WTC11 (cell line): ENCODE measurements at places on chromosomes 7 and 10.

DNA sequence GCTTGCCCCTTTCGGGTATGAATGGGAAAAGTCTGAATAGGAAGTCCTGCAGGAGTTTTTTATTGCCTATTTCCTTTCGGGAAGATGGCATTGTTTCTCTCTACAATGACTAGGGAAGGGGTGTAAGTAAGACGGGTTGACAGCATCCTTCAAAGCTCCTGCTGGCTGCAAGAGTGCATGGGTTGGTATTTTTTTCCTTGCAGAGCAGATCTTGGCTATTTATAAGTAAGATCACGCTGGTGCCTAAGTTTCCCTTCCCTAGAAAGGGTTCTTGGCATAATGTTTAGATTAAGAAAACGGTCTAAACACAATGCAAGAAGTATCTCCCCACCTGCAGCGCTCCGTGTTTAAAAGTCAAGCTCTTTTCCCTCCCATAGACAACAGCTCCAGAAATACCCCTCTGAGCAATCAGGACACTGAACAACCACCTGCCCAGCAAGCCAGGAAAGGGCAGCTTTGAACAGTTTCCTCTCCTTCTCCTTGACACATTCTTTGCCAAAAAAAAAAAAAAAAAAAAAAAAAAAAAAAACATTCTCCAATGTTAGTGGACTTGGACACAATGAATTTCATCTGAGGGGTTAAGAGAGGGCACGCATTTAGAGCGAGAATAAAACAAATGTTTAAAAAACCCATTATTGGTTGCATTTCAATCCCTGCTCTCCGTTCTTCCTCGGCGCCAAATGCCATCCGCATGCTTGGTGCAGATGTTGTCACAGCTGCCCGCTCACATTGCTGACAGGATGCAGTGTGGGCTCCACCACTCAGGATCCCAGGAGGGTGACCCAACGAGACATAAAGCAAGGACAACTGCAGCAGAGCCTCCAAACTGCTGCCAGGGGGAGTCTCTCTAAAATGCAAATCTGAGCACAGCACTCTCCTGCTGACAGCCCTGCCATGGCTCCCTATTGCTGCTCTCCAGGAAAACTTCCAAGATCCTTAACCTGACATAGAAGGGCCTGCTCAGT, 427.4 kb upstream of the MGMT start:
- DNase-seq: no peak

GRCh38 chr7:51217804-51218203, 98.8 kb downstream of the COBL start:
- no peak for DNase-seq

- no peak for DNase-seq
Observed at GRCh38 chr7:90347759-90348158, 1.2 kb downstream of the GTPBP10 start.

DNA sequence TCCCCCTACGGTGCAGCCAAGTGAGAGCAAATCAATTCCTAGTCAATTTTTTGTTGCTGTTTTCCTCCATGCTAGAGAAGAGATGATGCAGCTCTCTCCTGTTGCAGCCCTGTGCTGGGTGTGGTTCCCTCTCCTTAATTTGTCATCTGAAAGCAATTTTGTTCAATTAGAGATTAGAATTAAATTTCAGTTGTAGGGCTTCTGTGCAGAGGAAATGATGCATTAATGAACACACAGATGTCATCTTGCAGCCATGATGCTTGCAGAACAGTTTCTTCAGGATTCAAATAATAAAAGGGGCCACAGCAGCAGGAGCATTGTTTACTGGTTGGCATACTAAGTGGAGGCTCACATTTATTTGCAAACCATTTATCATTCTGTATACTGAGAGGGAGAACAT, 266.0 kb downstream of the AUTS2 start:
- DNase-seq: no peak

GRCh38 chr7:154587792-154588191, 415.1 kb downstream of the PAXIP1 start:
- no peak for DNase-seq

GRCh38 chr7:11931307-11931706, 99.3 kb upstream of the THSD7A start:
- no peak for DNase-seq

DNA sequence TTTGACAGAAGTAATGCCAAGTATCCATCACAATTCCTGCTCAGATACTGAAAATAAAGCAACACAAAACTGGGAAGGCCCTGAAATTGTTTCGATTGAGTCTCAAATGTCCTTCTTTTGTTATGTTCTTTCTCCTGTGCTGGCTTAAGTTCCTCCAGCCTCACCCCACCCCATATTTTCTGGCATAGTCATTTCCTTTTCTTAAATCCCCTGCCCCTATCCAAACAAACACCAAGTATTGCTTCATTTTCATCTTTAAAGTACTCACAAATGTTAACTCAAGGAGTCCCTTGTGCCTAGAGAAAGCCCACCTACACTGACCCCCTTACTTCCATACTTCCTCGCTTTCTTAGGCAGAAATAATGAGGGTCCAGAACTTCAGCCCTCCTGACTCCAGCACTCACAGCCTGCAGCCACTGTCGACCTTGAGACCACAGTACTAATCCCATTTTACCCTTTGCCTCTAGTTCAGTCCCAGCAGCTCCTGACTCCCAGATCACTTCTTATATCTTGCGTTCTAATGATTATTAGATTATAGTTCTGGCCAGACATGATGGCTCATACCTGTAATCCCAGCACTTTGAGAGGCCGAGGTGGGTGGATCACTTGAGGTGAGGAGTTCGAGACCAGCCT, 73.2 kb upstream of the ST8SIA6 start:
- DNase-seq: no peak

DNA sequence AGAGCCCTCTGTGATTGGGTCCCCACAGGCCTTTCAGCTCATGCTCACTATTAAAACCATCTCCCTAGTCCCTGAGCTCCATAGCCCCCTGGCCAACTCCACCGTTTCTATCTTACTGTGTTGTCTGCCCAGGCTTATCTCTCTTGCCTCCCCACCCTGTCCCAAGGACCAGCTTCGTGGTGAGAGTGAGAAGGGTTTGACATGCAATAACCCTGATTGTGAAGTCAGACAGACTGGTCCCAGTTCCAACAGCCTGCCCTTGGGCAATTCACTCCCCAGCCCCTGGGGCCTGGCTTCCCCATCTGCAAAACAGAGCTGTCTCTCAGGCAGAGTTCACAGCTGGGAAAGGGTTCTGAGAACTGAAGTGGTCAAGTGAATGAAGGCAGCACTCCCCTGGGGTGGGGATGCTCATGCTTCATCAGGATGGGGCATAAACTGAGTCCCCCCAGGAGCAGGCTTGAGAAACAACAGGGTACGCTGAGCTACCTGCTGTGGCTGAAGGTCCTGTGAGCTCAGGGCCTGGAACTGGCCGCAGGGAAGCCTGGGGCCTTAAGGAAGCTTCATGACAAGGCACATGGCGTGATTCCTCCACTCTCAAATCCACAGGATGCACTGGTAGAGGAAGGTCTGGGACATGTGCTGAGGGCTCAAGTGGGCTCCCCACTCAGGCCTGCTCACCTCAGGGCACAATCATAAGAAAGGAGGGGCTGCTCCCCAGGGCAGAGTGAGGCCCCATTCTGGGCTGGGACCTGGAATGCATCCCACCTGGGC, 1.8 kb upstream of the PPIF start:
- DNase-seq: no peak

DNA sequence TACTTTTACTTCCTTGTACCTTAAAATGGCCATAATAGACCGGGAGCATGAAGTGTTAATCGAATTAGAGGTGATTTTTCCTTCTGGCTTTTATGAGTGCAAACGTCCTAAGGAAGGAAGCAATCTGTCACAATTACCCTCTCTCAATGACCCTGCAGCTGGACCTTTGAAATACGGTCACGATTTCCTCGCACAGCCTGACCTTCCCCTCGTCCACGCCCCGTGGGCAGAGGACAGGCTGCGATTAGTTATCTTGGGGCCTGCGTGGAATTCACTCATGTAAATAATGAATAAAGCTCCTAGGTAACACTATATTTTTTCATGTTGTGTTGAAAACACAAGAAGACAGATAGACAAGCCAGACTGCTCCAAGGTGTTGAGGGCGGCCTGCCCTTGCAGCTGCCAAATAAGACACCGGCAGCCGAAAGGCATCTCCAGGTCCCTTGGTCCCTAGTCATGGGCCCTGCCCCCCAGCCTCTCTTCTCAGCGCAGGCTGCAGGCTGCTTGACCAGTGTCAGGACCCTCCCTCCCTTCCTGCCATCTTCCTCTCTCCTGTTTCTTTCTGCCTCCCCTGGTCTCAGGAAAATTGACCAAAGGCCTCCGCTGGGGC, 199.9 kb downstream of the TCERG1L start:
- DNase-seq: no peak

GRCh38 chr10:36943544-36943943, 181.9 kb upstream of the ANKRD30A start:
- DNase-seq: peak; percentile 10

GRCh38 chr10:83373671-83374070, 765.6 kb upstream of the GHITM start:
- DNase-seq: peak; percentile 53

DNA sequence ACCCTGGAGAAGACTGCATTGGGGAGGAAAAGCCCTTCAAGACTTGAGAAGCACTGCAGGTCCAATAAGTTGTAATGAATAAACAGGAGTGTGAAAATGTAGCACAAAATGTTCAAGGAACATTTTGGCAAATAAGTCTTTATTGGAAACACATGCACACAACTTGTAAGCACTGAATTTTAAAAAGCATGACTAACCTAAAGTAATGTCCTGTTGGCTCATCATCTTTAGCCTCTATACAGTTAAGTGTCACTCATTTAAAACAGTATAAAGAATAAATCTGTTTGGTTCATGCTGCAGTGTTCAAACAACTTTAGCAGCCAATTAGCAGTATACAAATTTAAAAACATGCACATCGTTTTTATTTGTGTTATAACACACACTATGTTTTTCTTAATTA, 108.6 kb downstream of the CDK6 start:
- DNase-seq: no peak

- no peak for DNase-seq
Observed at GRCh38 chr10:50325449-50326171, 74.3 kb upstream of the ASAH2 start.

DNA sequence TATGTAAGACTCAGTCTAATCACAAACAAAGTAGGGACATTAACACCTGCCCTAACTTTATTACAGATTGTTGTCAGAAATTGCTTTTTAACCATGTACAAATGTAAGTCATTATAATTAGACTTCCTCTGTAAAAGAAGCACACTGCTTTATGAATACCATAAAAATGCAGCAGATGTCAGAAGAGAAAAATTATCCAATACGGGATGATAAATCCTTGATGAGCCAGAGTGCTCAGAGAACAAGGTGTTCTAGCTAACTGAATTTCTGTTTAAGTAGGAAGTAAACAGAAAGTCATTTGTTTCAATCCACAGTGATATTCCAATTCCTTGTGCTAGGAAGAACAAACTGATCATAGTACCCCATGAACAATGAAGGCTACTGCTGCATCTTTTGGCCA, 54.6 kb upstream of the BMPER start:
- no peak for DNase-seq

DNA sequence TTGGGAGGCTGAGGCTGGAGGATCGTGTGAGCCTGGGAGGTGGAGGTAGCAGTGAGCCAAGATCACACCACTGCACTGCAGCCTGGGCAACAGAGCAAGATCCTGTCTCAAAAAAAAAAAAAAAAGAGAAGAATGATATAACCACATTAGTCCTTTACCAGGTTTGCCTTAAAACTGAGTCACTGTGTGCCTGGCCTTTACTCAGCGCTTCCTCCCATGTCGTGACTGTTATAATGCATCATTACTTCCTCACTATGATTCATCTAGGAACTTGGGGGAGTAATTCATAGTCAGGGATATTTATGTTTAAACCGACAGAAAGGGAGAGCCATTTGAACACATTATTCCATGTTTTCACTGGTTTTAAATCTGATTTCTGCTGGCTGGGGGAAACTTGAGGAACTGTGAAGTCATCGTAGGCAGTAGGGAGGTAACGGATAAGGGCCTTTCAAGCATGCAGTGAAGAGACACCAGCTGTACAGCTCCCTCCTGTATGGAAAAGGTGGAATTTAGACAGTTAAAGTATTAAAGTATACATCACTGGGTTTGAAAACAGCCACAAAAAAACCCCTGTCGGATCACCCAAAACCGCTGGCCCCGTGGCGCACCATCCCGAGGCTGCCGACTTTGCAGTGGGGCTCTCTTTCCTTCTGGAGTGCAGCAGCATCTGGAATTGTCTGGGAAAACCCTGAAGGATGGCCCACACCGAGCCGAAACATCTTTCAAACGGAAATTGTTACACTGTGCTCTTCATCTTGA, 119.8 kb downstream of the NKX6-2 start:
- no peak for DNase-seq

GRCh38 chr7:56046721-56047445, 4.4 kb downstream of the PSPH start:
- no peak for DNase-seq

GRCh38 chr10:117578490-117578889, 35.9 kb downstream of the EMX2 start:
- no peak for DNase-seq

DNA sequence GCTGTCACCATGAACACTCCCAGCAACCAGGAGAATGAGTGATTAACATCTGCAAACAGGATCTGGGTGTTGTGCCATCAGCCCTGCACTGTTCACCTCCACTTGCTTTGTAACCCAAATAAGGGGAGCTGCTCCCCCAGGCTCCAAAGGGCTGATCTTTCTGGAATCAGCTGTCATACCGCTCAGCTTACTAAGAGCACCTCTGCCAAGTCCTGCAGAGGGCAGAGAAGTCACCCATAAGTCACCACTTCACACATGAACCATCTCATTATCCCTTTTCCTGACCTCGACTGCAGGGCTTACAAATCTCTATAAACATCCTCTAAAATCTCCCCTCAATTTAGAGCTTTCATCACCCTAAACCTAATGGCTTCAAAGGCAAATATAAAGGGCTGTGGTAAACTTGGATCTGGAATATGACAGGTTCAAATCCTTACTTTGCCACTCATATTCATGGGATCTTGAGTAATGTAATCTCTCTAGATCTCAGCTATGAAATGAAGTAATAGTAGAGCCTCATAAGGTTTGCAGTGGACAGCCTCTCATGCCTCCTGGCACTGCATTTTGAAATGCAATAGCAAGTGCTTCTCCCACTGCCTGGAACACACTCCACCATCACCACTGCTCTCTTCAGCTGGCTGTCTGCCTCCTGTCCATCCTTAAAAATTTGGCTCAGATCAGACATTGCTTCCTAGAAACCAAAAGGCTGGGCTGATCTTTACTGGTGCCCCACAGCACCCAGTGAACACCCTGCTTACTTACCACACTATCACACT, 38.8 kb downstream of the ERLIN1 start:
- no peak for DNase-seq
